ENCODE measurements at places on chromosomes 11 and 22.

DNA sequence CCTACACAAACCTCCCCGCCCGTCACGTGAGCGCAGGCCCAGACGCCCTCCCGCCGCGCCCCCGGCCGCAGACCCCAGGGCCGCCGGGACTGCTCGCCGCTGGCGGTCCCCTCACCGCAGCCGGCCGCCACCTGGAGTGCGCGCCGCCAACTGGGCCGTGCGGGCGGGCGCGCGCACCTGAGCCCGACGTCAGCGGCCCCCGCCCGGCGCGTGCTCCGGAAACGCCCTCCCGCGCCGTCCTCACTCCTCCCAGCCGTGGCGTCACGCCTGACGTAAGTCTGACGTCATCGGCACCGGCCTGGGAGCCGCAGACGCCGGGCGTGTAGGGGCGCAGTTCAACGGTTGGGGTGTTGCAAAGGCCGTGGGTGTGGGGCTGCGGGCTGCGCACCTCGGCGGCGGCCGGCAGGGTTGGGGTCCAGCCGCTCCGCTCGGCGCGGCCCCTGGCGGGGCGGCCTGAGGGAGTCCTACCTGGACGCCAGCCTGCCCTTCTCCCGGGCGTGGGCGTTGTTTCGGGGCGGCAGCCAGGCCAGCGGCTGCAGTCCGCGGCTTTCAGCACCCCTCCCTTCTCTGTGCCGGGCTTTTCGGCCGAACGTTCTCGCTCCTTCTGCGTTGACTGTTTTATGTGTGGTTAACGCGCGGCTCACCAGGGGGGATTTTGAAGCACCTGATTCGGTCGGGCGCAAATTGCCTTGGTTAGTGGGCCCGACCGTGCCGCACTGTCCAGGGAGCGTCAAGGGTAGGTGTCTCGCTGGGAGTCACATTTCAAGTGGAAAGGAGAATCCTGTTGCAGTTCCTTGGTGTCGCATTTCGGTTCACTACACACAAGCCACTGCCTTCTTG, at the start of gene JOSD1:
Gene JOSD1, minus strand, starts transcription at position 155 of the 840 bp plus-strand sequence. CDS start 956 bp downstream, outside the sequence.
- DNase-seq: peak; percentile 99

GRCh38 chr11:78525720-78526119, 48.9 kb downstream of the NARS2 start:
- DNase-seq: no peak

- no peak for DNase-seq
Measured at GRCh38 chr22:19696504-19697276, 17.6 kb upstream of the SEPTIN5 start.

GRCh38 chr11:44011797-44012196, 36.0 kb upstream of the ACCSL start:
- DNase-seq: no peak

DNA sequence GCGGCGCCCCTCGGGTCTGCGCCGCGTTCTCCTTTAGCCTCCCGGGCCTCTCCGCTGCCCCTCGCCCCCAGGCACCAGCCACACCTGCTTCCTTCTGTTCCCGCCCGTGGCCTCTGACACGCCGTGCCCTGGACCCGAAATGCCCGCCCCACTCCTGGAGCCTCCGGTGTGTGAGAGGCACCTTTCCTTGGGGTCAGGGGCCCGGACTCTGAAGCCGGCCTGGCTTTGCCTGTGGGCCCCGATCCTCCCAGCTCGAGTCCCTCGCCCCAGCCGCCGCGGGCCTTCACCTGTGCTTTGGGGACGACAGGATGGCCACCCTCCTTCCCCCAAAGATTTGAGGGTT, 661 bp upstream of the CDPF1 start:
- no peak for DNase-seq

GRCh38 chr11:1194231-1194976, 28.5 kb upstream of the MUC5B start:
- DNase-seq: no peak

All from stimulated activated CD8-positive, alpha-beta memory T cell treated with anti-CD3 and anti-CD28 coated beads, Interleukin-7, amount 100 ng/mL, for 1 hour (primary cell).